ENCODE measurements at places on chromosomes 4 and X.
A peak's percentile ranks its signal among the peaks of the same experiment; 100 is the strongest.

DNA sequence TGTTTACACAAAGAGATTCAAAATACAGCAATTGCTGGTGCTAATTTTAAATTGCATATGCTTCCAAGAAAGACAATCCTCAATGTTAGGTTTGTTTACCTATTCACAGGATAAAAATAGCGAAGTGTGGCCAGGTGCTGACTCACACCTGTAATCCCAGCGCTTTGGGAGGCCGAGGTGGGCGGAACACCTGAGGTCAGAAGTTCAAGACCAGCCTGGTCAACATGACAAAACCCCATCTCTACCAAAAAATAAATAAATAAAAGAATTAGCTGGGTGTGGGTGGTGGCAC lies 77.7 kb downstream of the OPHN1 start:
- no peak for DNase-seq

DNA sequence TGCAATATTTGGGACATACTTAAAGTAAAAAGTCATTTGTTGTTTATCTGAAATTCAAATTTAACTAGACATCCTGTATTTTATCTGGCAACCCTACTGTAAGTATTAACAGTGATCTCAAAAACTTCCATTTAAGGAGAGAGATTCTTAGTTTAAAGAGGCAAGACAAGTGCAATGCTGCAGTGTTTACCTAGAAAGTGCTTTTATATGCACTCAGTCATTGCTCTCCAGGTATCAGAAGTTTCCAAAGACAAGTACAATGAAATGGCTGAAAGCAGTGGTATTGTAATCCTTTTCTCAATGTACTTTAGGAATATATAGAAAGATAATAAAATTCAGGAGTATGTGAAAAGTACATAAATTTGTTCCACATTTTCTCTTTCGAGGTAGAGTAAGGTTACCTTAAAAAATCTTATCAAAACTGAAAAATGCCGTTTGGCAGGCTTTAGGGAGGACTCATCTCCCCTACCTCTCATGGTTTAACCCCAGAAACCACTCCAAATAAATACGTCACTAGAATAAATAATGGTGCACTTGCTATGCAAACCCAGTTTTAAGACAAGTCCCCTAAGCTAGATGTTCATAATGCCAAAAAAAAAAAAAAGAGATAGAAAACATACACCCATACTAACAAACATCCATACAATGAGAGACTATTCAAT lies 45.7 kb downstream of the ELF2 start:
- no peak for DNase-seq

DNA sequence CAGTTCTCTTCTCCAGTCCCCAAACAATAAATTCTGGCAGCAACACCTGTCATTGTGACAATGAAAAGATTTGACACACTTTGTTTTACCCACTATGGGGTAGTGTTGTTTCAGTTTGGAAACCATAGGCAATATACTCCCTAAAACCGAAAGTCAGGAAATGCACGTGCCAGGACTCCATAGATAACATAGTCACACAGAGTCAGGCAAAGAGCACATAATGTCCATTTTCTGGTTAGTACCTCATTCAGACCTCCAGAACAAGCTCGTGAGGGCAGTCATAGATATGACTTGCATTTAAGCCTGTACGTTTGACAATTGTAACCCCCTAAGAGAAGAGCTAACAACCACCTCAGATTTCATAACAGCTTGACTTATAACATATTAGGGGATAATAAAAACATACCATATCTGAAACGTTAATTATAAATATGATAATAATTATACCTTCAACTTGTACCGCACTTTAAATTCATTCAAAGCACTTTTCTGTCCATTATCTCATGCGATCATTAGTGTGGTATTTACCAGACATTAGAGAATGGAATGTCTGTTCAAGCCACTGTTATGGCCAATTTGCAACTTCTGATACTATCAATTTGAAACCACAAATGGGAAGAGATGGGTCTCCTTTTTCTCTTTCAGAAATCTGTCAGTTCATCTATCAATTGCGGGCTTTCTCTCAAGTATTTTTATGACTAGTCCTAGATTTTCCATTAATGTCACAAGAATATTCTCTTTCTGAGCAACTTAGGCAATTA lies 147.4 kb downstream of the LDB2 start:
- no peak for DNase-seq

- DNase-seq, result no peak
Measured at GRCh38 chrX:154531626-154532025, 15.0 kb downstream of the G6PD start.

DNA sequence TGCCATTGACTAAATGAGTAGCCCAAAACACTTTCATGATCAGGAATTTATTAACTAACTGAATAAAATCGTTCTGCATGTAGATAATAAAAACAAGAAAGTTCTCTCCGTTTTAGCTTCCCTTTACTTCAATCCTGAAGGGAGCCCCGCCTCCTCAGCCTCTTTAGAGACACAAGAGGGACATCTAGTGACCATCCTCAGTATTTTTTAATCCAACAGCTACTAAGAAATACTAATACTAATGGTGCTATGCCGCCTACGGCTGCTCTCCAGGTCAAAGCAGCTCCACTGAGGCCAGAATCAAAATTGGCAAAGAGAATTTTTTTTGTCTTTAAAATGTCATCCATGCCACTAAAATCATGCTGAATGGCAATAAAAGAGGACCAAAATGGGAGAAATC lies 3.2 kb upstream of the PCDH19 start:
- peak; percentile 66 for DNase-seq

DNA sequence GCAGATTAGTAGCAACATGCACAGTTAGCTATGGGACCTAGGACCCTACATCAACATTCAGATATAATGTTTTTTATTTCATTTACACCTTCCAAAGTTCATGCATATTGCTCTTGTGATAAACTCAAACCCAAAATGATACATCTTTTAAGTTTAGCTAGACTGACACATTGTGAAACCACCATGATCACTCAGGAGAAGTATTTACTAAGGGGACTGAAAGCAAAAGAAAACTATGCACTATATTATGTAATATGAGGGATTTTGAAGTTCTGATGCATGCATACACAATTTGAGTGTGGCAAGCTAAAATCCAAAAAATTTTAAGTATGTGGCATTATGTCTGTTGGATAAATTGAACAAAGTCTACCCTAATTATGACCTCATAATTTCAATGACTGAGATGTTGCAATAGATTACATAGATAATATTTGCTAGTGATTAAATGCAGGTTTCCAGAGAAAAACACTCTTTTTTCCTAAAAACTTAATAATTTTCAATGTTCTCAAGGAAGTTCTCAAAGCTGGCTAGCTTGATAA lies 914.8 kb upstream of the GRIA3 start:
- peak; percentile 10 for DNase-seq

DNA sequence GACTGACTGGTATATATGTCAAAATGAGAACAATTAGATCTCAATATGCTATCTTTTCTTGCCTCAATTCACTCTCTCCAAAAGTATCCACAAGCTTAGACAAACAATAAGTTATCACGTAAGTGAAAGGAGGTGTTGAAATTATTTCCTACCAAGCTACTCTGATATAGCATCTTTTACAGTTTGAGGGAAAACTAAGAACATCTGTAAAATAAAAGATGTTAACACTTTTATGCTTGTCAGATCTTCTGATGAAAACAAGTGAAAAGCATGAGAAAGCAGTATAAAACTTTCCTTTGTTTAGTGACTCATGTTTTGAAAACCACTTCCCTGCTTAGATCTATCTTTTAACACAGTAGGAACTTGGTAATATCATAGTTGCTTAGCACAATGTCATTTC lies 8.4 kb upstream of the MAB21L2 start:
- DNase-seq, result peak; percentile 18

GRCh38 chrX:151902813-151903591 lies 9.7 kb upstream of the MAGEA4 start:
- peak; percentile 77 for DNase-seq

GRCh38 chr4:97720869-97721432 lies 422.3 kb downstream of the STPG2 start:
- no peak for DNase-seq

GRCh38 chr4:181757910-181758660 lies 485.1 kb upstream of the TENM3 start:
- DNase-seq, result no peak

DNA sequence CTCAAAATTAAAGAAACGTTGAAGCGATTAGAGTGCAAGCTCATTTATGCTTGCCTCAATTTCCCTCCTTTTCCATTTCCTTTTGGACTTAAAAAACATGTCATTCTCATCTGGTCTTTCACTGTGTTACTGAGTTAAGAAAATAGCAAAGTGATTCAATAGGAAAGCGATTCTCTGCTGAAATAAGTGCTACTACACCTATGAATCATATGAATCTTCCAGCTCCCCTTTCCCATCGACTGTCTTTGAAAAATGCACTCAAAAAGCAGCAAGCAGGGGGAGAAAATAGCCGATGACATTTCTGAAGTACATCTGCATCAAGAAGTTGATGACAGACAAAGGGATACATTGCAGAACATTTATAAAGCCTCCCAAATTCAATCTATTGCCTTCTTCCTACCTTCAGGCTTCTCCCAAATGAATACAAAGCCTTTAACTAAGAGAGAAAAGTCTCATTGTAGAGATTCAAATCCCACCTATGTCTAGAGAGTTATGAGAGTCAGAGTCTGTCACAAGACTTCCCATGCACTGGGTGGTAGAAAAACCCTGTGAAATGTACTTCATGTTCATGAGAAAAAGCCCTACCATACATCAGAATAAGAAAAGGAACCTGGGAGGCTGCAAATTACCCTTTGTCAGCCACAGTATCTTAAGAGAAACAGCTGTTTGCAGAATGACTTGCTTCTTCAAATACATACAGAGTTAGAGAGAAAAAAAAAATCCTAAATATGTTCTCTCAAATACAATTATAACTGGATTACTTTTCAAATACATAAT lies 78.9 kb downstream of the MBNL3 start:
- no peak for DNase-seq

- no peak for DNase-seq
Measured at GRCh38 chr4:98245226-98245625, 16.0 kb upstream of the RAP1GDS1 start.

- DNase-seq, result no peak
Measured at GRCh38 chr4:185145572-185145971, 2.5 kb downstream of the SLC25A4 start.

GRCh38 chr4:112196461-112196860 lies 35.1 kb upstream of the AP1AR start:
- DNase-seq, result no peak

DNA sequence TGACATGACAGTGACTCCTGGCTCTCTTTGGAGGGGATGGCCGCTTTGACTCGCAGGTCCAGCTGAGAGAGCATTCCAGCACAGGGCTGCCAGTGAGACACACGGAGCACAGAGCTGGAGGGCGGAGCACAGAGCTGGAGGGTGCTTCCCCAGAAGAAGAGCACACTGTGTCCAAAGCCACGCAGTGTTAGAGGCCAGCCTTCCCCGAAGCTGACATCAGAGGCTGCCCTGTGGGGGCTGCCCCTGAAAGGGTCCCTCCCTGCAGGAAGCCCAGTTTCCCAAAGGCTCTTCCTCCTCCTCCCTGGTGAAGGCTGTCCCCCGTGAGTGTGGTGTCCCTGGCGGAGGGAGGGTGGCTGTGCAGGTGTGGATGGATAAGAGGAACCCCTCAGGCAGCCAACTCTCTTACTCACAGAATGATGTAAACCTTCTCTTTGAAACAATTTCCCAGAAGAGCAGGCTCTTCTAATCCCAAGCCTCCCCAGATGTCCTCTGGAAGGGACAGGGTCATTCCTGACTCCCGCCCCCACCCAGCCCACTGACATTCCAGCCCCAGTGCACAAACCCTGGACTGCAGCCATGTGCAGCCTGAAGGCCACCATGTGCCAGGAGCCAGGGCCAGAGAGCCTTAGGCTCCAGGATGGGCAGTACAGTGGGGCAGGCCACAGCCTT lies 53.4 kb downstream of the PSAPL1 start:
- DNase-seq, result peak; percentile 55

DNA sequence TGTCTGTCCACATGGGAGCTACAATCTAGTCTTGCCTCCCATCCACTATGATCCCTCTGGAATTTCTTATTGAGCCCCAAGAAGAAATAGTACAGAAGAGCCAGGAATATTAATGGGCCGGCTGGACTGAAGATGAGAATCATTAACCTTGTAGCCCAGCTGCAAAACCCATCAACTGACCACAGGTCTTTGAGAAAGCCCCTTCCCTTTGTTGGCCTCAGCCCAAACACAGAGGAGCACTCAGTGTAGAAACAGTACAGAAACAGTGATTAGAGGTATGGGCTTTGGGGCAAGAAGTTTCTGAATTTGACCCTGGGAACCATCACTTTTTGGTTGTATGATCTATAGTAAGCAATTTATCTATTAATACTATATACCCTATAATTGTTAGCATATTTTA lies 76.8 kb upstream of the RAB40AL start:
- no peak for DNase-seq

DNA sequence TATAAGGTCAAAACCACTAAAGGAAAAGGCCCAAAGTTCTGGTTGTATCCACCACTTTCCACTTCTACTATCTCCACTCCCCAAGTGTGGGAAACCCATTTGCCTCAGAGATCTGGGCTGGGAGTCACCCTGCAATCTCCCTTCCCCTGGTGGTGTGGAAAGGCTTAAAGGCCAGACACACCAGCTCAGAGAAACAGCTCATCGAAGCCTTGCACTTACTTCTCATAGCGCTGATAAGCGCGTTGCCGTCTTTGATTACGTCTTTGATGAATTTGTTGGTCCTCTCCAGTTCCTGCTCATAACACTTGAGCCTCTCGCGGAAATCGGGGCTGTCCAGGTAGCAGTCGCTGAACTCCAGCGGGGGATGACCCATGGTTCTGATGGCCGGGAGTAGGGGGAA lies 647 bp downstream of the OPHN1 start:
- peak; percentile 21 for DNase-seq

GRCh38 chr4:150108691-150109090 lies 30.4 kb downstream of the DCLK2 start:
- DNase-seq, result no peak

- peak; percentile 33 for DNase-seq
Measured at GRCh38 chr4:7539659-7540058, 104.9 kb upstream of the PSAPL1 start.

GRCh38 chr4:83212041-83212851 lies 72.4 kb downstream of the COQ2 start:
- DNase-seq, result no peak

GRCh38 chr4:140331876-140332275 lies 41.6 kb upstream of the SCOC start:
- DNase-seq, result no peak

DNA sequence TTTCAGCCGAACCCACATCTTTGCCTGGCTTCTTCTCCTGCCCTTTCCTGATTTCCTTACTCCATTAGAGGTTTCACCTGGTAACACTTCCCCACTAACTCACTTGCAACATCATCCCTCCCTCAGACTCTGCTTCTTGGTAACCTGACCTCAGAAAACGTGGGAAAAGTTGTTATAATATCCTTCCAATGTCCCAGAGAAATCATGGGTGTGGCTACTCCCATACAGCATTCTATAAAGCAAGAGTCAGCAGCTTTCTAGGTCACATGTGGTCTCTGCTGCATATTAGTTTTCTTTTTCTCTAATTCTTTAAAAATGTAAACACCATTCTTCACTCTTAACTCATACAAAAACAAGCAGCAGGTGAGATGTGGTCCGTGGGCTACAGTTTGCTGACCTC lies 283.1 kb upstream of the MAOA start:
- no peak for DNase-seq

DNA sequence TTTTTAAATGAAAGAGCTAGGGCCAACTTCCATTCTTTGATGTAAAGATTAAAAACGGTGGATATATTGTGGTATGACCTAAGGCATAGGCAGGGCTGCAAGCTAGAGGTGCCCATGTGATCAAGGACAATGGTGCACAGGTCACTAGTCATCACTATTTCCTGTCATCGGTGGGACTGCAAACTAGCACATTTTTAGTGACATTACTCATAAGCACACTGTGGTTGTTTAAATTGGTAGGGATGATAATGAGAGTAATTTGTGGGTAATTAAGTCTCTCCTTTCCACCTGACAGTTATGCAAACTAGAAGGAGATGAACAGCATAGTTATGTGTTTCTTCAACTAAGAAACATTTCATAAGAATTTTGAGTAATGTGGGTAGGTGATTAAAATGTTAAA lies 85.4 kb downstream of the GPRIN3 start:
- DNase-seq, result no peak

Measured in GM03348 (cell line).